ENCODE measurements at places on chromosomes 12 and 14.

DNA sequence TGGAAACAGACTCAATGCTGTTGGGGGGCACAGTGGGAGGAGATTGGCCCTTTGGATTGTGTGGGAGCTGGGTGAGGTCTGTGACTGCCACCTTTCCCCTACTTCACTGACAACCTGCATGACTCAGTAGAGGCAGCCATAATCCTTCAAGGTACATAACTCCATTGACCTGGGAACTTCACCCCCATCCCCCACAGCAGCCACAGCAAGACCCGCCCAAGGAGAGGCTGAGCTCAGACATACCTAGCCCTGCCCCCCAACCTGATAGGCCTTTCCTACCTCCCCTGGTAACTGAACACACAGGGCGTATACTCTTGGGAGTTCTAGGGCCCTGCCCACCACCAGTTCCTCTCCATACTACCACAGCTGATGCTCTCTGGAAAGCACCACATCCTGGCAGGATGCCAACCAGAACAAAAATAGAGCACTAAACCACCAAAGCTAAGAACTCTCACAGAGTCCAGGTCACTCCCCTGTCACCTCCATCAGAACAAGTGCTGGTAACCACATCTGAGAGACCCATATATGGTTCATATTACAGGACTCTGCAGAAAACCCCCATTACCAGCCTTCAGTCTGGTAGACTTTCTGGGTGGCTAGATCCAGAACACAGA, 703.9 kb downstream of the FSCB start:
- no peak for DNase-seq

- no peak for DNase-seq
These were observed 64.6 kb downstream of the ATG14 start for GRCh38 chr14:55347040-55347439.

GRCh38 chr12:67208281-67209067, 60.7 kb upstream of the CAND1 start:
- no peak for DNase-seq

DNA sequence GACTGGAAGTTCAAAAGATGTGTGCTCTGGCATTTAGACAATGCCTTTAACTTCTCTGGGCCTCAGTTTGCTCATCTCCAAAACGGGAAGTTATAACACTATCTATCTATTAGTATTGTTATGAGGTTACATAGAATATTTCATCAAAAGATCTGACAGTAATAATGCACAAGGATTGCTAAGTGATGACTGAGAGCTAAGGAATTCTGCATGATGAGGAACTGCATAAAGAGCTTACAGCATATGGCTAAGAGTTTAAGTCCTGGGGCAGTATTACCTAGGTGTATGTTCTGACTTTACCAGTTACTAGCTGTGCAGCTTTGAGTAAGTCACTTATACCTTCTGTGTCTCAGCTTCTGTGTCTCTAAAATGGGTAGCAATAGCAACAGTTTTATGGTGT, 160.1 kb upstream of the TMPO start:
- DNase-seq, result no peak

GRCh38 chr12:27922531-27923139, 49.9 kb downstream of the PTHLH start:
- no peak for DNase-seq

GRCh38 chr12:127064207-127064606, 1202.8 kb upstream of the TMEM132C start:
- no peak for DNase-seq

GRCh38 chr12:47762850-47763465, 4.3 kb upstream of the RAPGEF3 start:
- no peak for DNase-seq

- DNase-seq, result peak; percentile 33
These were observed 87.5 kb downstream of the SETD3 start for GRCh38 chr14:99393059-99393655.

DNA sequence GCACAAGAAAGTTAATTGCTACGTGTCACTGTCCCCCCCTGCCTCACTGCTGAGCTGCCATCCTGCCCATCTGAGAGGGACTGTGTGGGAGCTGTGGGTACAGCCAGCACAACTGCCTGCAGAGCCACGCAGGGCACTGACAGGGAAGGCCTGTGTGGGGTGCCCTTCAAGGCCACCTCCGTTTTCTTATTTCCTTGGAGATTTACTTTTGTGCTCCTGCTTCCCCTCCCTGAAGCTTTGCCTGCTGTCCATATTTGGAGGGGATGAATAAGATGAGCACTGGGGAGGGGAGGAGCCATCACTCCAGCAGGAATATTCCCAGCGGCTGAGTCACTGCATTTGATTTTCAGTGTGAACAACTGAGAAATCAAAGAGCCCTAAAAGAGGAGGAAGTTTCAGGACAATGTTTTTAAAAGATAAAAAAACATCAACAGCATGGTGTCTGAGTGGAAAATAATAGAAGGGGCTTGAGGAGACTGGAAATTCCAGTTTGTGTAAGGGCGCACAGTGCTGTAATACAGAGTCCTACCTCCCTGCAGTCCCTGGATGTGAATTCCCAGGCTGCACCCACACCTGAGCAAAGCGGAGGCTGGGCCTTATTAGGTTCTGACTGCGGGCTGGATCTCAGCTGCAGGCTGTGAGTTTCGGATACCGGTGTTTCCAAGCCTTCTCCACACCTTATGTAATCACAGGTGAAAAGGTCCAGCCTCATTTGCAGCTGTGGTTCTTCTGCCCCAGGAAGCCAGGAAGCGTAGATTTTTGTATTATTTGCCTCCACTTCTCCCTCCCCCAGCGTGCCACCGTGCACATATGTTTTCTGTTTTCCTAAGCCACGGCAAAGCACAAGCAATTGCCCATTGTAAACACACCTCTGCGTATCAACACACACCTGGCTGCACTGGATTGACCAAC, 192.6 kb upstream of the BCL2L14 start:
- DNase-seq, result no peak

DNA sequence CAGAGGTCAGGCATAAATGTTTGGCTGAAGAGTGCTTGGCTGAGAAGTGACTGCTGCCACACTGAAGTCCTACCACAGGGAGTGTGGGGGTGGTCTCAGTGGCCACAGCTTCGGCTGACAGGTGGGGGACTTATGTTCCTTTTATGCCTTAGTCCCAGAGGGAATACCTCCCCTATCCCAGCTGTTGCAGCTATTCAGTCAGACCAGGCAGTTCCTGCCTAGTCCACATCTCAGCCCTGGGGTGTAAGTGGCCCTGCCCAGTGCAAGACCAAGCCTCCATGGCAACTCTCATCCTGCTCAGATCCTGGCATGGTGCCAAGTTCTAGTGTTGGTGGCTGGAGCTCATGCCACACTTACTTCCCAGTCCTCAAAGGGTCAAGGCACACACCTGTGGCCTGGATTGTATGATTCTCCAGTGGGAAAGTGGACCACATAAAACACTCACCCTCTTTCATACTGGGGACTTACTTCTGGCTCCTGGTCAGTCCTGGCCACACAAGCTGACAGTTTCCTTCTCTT, 161.3 kb upstream of the CAND1 start:
- no peak for DNase-seq

DNA sequence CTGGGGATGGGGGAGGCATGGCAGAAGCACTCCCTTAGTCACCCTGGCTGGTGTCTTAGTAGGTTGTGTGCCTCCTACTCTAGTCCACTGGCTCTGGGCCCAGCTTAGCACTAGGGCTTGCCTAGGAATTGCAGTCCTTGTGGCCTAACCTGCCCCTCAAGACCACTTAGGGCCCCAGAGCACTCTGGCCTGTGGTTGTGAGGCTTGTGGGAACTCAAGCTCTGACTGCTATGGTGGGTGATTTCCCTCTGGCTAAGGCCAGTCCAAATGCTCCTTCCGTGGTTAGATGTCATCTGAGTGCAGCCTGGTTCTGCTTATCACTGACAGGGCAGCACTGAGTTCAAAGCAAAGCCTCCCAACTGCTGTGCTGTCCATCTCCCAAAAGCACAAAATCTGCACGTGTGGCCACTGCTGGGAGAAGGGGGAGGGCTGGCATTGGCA, 20.2 kb downstream of the FGD4 start:
- peak; percentile 26 for DNase-seq

GRCh38 chr12:96670334-96670899, 181.0 kb downstream of the CFAP54 start:
- no peak for DNase-seq

DNA sequence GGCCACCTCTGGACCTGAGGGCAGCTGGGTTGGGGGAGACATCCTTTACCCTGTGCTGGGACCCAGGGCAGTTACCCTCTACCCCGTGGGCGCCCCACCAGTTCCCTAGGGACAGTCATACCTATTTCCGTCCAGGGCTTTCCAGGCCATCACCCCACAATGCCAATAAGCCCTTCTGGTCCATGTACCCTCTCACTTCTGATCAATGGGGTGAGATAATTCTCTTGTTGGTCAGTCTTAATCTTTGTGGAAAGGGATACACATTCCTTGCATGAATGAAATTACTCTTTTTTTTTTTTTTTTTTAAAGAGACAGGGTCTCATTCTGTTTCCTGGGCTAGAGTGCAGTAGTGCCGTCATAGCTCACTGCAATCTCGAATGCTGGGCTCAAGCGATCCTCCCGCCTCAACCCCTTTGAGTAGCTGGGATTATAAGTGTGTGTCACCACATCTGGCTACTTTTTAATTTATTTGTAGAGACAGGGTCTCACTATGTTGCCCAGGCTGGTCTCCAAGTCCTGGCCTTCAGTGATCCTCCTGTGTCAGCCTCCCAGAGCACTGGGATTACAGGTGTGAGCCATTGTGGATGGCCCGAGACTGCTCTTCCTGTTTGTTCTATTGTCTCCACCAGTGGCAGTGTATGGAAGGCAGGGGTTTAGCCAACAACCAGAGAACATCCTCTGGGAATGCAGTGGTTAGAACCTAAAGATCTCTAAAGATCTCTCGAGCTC, 46.3 kb upstream of the STON2 start:
- DNase-seq, result no peak

GRCh38 chr12:30546121-30546520, 149.5 kb downstream of the IPO8 start:
- no peak for DNase-seq

- no peak for DNase-seq
These were observed 318.6 kb upstream of the FAR2 start for GRCh38 chr12:28830491-28830890.

GRCh38 chr14:57498659-57499058, 5.0 kb upstream of the CCDC198 start:
- DNase-seq, result no peak

GRCh38 chr12:31853520-31853919, 105.7 kb upstream of the RESF1 start:
- DNase-seq, result no peak

- no peak for DNase-seq
These were observed 9.0 kb downstream of the PITPNM2 start for GRCh38 chr12:123141615-123142517.

DNA sequence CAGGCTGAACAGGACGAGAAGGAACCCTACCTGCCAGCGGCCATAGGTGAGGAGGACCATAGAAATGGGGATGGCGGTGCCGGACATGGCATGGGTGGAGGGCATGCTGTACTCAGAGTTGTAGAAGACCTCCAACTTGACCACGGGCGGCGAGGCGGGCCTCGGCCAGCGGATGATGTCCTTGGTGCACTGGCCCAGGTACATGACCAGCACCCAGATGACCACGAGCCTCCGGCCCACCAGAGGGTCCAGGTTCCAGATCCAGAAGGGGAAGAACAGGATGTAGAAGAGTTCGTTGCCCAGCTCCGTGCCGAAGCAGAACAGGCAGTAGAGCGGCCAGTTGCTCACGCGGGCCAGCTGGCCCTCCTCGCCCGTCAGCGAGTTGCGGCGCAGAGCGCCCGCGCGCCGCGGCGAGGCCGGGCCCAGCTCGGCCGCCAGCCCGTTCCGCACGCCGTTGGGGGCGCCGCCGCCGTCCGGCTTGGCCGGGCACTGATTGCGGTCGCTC, 582 bp downstream of the SGPP1 start:
- DNase-seq, result peak; percentile 64

GRCh38 chr14:100033347-100034075, 31.7 kb upstream of the EVL start:
- DNase-seq, result no peak

DNA sequence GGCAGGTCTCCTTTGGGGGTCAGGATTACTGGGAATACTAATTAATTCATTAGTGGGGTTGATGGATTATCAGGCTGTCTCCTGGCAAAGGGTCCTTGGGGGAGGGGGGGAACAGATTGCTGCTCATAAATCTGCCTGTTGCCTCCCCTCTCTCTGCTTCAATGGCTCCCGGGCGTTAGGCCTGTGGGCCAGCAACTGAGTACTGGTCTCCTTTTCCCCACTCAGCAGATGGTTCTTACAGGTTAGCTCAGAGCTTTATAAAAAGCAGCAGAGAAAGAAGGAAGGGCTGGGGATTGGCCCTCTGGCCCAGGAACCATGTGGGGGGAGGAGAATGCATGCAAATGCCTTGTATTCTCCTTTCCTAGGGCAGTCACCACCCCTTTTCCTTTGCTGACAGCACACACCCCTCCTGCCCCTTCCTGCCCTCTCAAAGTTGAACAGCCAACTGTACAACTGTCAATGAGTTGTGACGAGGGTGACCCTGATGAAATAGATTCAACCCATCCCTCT, 2.3 kb upstream of the NEUROD4 start:
- no peak for DNase-seq

GRCh38 chr12:105104762-105105161, 2.8 kb upstream of the WASHC4 start:
- DNase-seq, result no peak

DNA sequence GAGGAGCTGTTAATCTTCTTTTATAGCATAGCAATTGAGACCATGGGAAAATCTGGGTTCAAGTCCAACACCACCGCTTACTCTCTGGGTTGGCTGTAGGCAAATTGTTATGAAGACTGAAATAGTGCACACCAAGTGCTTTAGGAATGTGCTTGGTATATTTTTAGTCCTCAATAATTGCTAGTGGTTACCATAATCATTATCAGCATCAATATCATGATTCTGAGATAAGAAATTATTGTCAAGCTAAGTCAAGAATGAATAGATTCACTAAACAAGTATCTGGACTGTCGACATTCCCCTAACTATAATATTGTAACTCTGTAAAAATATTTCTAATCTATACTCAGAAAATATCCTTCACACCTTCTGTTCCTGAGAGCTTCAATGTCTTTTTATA, 48.5 kb downstream of the ANO4 start:
- no peak for DNase-seq

GRCh38 chr14:68398370-68398769, 394.5 kb downstream of the ZFP36L1 start:
- DNase-seq, result peak; percentile 8

DNA sequence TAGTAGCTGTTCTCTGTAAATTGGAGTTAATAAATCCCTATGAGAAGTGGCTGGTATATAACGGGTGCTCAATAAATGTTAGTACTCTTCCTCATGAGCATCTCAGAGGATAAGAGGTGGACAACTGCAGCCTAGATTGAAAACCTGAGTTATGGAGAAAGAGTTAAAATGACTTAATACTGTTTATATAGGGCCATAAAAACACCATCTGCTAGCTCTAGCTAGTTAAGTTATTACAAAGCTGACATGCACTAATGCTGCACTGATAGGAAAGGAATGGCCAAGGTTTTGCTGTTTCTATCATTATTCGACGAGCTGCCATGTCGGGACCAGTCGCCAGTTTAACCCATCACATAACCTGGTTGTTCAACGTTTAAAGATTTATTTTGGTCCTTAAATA, 72.0 kb upstream of the SEL1L start:
- no peak for DNase-seq

GRCh38 chr14:92586963-92587699, 73.5 kb downstream of the RIN3 start:
- no peak for DNase-seq

- DNase-seq, result no peak
These were observed 249.0 kb downstream of the DPF3 start for GRCh38 chr14:72644758-72645489.

- DNase-seq, result no peak
These were observed 99.3 kb downstream of the PELI2 start for GRCh38 chr14:56217380-56218045.

- DNase-seq, result no peak
These were observed 309.6 kb downstream of the TMTC2 start for GRCh38 chr12:82996168-82996812.

GRCh38 chr12:104682790-104683279, 226.1 kb downstream of the CHST11 start:
- no peak for DNase-seq
